Ammon's horn (tissue), 1 donor: ENCODE measurements at places on chromosomes 6 and 20.
A peak's percentile ranks its signal among the peaks of the same experiment; 100 is the strongest.

DNA sequence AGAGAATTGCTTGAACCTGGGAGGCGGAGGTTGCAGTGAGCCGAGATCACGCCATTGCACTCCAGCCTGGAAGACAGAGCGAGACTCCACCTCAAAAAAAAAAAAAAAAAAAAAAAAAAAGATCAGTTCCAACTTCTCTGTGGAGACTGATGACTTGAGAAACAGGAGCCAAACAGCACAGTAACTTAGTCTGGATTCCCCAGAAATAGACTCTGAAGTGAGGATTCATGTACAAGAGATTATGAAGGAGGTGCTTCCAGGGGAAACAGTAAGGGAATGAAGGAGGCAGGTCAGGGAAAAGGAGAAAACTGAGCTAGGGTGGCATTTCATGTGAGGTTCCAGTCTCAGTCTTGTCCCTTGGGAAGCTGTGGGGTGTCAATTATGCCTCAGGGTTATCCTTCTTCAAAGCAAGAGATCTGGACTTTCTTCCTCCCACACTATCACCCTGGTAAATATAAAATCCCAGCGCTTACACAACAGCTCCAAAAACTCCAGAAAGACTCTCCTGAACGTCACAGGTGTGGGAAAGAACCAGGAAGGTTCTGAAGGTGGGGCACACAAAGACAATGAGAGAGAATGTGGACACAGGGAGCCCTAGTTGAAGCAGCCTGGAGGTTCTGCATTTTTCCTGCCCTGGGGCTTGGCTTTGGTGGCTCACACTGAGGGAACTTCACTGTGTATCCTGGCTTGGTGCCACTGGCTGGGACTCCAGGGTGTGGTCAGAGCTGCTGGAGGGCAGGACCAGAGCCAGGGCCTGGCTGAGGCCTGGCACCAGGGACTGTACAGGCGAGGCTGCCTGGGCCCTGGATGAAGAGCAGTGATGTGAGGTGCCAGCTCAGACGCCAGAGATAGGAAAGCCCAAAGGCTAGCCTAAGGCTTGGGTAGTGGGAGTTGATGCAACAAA, 46.8 kb downstream of the PCNA start:
- DNase-seq = peak; percentile 76

GRCh38 chr6:43963877-43964658, 163.2 kb downstream of the MRPL14 start:
- DNase-seq = no peak

GRCh38 chr6:132400883-132401617, at the start of gene MOXD1:
Gene MOXD1, minus strand, starts transcription at chr6:132401475. Its CDS starts 49 bp downstream, at chr6:132401426.
- DNase-seq = peak; percentile 25

DNA sequence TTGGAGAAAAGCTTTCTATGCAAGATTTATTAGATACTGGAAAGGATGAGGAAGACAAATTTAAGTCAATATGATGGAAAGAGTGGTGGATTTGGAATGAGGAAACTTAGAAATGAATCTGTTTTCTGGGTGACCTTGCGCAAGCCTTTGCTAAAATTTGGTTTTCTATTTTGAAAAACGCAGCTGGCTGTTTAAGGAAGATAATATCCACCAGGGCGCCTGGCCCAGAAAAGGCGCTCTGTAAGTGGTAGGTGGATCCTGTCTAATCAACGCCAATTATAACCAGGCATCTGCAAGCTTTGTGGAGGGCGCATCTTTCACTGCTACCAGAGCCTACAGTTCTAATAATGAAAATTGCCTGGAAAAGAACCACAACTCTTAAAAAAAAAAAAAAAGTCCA, 398 bp upstream of the SPATS1 start:
- DNase-seq = peak; percentile 47

GRCh38 chr20:53844259-53844658, 226.1 kb downstream of the BCAS1 start:
- DNase-seq = no peak

GRCh38 chr6:165704045-165704748, 41.2 kb upstream of the PDE10A start:
- DNase-seq = peak; percentile 65

DNA sequence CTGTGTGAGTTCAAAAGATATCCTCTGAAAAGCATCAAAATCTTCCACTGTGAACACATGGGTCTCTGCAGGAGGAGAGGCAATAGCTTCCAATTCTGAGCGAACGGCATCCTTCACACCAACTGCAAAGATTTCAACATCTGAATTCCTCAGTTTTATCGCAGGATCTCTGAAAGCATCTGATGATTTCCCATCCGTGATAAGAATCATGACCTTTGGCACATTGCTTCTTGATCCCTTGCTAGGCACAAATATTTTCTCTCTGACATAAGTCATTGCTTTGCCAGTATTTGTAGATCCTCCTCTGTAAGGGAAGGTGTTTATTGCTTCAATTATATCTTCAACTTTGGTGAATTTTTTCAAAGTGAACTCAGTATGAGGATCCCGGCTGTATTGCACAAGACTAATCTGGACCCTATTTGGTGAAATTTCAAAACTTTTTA, 22.7 kb downstream of the COL12A1 start:
- no peak for DNase-seq

DNA sequence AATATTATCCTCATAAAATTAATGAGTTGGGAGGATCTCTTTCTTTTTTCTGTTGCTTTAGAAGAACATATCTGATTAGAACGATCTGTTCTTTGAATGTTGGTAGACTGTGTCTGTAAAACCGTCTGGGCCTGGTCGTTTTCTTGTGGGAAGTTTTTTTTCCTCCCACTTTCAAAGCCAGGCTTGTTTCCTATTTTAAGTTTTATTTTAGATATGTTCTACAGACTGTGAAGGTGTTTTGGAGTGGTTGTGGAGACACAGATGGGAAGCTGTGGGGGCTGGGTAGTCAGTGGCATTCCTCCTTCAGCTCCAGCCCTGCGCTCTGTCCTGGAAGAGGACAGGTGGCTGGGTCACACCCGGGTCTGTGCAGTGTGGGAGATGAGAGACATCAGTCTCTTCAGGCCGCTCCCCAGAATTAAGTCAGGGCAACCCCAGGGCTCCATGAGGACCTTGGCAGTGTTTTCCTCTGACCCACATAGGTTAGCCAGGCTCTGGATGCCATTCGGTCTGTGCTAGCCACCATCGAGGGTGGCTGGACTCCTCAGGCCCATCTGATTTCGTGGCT, 92.0 kb upstream of the SCP2D1 start:
- DNase-seq = no peak

- no peak for DNase-seq
Observed at GRCh38 chr6:25137916-25138232, 141.3 kb upstream of the CARMIL1 start.

- no peak for DNase-seq
Observed at GRCh38 chr20:4748847-4749246, 27.1 kb downstream of the PRND start.

DNA sequence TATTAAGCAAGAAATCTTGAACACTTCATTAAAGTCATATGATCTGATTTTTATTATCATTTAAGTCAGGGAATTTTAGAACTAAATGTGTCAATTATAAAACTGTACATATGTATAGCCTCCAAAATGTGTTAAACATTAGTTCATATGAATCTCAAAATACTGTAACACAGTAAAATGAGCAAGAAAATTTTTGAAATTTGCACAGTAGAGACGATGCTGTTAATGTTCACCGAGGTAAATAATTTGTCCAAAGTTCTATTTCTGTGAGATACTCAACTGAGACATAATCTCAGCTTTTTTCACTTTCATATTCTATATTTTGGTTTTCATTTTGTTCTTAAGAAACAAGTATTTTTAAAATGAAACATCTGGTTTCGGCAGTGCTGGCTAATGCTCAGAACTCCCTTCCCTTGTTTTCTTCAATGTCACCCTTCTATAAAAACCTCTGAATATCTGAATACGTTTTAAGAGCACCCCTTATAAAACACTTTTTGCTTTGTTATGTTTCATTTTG, 353.1 kb downstream of the LAMA2 start:
- DNase-seq = no peak

DNA sequence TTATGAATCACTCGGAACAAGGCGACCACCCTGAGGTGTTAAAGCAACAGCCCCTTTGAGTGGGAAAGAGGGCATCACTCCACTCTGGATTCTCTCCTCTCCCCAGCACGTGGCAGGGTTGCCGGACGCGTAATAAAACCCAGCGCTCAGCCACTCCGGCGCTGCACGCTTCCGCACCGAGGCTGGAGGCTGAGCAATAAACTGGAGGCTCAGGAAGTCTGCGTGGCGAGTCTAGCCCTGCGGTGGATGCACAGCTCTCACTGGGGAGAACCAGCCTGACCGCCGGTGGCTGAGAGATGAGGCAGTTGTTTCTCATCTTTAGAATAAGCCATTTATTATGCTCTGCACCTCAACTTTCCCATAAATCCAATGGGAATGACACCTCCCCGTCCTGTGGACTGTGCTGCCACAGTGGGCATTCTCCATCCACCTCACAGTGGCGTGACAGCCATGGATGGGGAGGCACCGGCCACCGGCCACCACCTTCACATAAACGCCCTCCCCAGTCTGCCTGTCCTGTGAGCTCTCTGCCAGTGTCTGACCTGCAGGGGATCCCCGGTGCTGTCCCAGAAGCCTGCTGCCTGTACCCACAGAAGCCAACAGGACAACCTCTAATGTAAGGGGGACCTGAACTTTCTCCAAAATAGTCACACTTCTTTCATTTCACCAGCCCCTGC, 64.2 kb upstream of the GGTLC1 start:
- no peak for DNase-seq

GRCh38 chr6:79167931-79168694, 66.4 kb downstream of the HMGN3 start:
- no peak for DNase-seq

DNA sequence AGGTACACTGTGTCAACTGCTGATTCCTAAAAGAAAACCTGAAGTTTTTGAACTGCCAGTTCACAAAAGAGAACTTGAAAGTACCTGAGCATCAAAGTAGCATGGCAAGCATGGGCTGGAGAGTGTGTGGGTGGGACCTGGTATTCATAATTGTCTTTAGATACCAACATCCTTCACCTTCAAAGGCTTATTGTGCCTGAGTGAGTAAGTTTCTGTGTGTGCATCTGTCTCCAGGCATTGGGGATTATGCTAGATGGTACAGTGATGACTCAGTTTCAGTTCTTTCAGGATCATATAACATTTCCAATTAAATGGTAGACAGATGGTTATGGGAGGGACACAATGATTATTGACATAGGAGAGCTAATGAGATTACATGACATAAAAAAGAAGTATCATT, 238.5 kb downstream of the ZFAND3 start:
- DNase-seq = peak; percentile 5

GRCh38 chr6:34695729-34696188, 808 bp downstream of the ILRUN start:
- DNase-seq = no peak

DNA sequence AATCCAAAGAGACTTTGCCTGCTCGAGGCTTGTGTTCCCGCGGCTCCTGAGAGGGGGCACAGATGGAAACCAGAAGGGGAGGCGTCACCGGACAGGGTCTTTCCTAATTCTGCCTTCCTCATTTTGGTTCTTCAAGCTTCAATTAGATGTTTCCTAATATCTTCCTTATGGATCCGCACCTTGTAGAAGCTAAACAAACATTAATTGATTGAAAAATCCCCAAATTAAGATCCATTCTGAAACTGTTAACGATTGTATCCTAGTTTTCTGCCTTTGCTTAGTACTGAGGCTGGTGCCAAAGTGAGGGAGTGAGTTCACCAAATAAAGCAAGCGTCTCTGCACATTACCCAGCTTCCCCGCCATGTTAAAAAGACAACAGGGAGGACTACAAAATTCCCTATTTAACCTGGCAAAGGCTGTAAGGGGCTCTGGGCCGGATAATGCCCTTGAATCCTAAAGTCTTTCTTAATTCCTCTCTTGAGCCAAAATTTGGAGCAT, 123.2 kb downstream of the GPX5 start:
- no peak for DNase-seq

DNA sequence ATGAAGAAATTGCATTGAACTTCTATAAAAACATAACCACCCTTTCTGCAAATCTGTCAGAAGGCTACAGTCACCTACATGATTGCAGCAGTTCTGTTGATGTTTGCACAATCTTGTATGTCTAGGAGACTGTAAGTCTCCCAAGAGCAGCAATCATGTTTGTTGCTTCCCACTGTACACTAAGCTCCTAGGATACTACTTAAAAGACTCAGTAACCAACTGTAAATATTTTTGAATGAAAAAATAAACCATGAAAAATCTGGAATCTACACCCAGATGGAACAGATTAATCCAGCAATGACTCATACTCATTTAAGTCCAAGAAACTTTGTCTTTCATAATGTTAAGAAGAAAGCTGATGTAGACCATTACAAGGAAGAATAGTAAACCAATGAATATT, 168.5 kb upstream of the ATXN1 start:
- no peak for DNase-seq

DNA sequence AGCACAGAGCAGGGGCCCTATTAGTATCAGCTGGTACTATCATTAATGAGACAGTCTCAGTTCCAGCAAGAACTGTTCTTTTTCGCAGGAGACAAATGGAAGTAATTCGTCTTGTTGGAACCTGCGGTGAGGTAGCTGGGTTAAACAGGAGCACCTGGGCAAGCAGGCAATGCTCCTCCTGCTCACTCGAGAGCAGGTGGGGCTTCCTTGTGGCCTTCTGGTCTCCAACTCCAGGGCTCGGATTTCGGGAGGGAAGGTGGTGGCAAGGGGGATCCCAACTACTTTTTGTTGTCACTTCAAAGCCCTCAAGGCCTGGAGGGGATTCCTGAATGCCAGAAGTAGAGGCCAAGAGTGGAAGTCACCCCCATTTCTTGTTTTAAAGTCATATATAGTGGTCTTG, 1.3 kb upstream of the SPEF1 start:
- no peak for DNase-seq

DNA sequence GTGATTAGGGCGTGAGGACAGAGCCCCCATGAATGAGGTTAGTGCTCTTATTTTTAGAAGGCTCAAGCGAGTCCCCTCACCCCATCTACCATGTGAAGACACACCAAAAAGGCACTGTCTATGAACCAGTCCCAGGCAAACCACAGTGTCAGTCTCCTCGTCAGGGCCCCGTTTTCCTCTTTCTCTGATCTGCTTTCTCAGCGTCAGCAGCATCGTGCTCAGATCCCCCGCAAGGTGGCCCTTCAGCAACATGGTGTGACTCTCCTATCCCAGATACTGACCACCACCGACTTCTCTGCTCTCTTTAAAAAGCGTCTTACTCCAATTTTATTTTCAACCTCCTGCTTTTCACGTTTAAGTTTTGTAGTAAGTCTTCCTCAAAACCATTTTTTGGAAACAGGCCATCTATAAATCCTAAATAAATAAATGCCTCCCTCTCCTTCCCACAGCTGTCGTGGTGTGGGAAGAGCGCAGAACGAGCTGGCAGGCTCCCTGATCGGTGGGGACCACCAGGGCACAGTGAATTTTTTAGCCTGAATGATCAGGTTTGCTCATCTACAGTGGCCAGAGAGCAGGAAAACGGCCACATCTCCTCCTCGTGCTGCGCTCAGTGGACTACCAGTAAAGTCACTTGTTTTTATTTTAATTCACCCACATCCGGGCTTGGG, 113.1 kb downstream of the BMP7 start:
- no peak for DNase-seq

- DNase-seq = no peak
Observed at GRCh38 chr6:41757931-41758640, 10.9 kb upstream of the PGC start.

GRCh38 chr20:37471741-37472235, 49.3 kb upstream of the NNAT start:
- DNase-seq = no peak

GRCh38 chr20:10433014-10433622, 904 bp downstream of the MKKS start:
- peak; percentile 24 for DNase-seq
